ENCODE measurements at places on chromosomes 5 and 9.

DNA sequence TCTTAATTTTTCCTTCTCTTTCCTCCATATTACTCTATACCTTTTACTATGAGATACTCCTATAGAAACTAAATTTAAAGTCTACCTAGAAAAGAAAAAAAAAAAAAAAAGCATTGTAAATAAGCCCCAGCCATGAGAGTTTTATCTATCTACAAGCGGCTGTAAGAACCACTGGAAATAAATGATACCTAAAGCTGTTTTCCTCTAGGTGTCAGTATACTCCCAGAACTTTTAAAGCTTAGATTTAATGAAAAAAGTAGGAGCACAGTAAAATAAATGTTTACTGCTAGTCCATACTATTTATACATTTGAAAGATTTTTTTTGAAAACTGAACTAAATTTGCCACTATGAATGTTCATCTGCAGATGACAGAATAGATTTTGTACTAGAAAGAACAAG is 26.2 kb downstream of the TYRP1 start:
- peak; percentile 32 for DNase-seq

- no peak for DNase-seq
Observed at GRCh38 chr9:126421567-126422428, 95.2 kb downstream of the MVB12B start.

GRCh38 chr9:70811638-70812037 is 309.8 kb downstream of the TRPM3 start:
- no peak for DNase-seq

GRCh38 chr5:3199962-3200755 is 395.5 kb upstream of the IRX1 start:
- DNase-seq: peak; percentile 12

- no peak for DNase-seq
Observed at GRCh38 chr5:142491270-142491669, 166.4 kb upstream of the SPRY4 start.

DNA sequence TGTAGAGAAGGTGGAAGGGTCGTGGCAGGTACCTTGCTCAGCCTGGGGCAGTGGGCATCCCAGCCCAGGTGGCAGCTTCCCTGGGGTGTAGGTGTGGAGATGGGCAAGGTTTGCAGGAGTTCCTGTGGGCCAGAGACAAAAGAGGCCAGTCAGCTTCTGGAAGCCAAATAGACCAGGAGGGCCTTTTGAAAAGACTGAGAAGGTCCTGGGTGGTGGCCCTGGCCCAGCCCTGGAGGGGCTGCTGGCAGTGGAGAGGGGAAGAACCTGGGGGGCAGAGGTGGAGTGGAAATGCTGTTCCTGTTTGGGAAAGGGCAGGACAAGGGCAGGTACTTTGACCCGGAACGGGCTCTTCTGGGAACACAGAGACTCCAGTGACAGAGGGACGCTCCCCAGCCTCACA is 7.0 kb upstream of the IL3 start:
- no peak for DNase-seq

DNA sequence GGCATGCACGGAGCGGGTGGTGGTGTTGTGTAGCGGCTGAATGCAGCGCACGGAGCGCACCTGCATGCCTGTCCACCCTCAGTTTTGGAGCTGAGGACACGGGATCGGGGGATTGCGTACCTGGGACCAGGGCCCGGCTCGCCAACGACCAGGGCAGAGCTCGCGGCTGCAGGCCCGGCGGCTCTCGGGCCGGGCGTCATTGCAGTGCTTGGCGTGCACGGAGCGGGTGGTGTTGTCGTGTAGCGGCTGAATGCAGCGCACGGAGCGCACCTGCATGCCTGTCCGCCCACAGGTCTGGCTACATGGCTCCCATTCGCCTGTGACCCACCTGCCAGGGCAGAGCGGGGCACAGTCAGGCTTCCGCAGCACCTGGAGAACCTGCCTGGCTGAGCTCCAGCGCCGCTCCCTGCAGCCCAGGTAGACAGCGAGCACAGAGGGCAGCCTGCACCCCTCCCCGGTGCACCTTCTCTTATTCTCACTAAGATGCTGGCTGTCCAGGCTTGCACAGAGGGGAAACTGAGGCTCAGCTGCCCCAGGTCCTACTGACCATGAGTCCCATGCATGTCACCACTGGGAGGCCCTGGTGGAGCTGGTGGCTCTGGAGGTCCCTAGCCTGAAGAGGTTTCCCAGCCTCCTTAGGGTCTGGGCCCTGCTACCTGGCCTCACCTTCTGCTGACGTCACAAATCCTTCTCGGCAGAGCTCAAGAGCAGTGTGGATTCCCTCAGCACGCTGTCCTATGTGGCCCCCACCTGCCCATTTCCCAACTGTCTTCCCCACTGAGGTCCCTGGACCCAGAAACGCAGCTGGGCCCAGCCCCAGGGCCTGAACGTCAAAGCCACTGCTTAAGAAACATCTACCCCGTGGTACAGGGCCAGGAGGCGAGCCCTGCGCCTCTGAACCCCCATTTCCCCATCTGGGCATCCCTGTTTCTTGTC is 64.9 kb downstream of the ZNF354C start:
- no peak for DNase-seq

DNA sequence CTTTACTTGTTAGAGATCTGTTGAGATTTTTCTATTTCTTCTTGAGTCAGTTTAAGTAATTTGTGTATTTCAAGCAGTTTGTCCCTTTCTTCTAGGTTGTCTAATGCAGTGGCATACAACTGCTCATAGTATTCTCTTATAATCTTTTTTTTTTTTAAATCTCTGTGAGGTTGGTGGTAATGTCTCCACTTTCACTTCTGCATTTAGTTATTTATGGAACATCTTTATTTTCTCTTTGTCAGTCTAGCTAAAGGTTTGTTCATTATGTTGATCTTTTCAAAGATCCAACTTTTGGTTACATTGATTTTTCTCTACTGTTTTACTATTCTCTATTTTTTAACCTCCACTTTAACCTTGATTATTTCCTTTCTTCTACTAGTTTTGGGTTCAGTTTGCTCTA is 13.8 kb downstream of the FOXE1 start:
- DNase-seq: no peak

- DNase-seq: no peak
Observed at GRCh38 chr9:8802242-8802641, 1002.7 kb upstream of the DMAC1 start.

DNA sequence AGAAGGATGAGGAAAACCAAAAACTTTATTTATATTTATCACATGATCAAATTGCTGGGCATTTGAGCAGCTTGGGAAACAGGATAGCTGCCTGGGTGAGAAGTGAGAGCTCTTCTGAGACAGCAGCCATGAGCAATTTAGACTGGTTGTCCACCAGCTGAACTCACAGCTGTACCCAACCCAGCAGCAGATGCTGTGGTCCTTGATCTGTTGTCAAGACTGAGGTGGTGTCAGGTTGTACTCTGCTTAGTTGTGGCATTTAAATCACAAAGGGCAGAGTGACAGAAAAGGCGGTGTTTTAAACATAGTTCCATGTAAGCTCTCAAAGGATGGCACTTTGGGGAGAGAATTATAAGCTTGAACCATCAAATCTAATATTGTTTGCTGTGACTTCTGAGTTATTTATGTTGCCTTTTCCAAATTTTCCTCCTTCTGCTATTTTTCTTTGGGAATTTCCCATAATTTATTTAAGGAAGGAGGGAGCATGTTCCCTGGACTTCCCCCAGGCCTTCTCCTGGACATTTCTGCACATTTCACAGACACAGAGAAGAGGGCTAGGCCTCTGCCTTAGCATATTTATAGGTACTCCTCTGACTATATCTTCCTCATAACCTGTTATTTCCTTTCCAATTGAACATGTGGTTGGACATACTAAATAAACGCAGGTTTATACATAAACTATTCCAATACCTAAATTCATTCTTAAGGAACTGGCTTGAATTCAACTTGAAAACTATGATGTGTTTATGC is 117.7 kb upstream of the FER start:
- DNase-seq: no peak

DNA sequence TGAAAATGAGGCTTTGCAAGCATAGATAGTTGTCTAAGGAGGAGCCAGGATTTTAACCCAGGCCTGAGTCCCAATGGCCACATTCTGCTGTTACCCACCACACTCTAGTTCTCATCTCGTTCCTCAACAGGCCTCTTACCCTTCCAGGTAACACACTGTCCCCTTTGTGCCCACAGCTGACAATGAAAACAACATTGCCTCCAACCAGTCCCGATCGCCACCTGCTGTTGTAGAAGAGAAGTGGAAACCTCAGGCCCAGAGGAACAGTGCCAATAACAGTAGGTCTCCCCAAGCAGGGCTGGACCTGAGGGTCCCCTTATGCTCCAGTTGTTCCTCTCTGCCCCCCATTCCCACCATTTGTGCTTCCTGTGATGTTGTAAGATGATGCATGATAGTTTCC is 30.4 kb downstream of the AMBP start:
- DNase-seq: no peak

DNA sequence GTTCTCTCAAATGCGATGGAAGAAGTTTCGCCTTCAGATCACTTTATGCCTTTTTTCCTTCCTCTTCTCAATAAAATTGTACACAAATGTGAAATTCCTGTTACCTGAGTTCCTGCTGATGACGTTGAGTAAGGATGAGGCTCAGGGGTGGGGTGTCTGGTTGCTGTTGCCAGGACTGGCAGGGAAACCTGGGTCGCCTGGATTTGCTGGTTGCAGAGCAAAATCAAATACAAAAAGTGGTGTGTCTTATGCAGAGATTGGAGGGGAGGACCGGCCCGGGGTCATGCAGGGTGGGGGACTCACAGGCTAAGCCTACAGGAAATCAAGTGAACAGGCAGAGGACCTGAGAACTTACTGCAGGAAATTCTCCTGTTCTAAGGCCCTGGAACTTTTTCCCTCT is 39.2 kb downstream of the ANXA2R start:
- no peak for DNase-seq

DNA sequence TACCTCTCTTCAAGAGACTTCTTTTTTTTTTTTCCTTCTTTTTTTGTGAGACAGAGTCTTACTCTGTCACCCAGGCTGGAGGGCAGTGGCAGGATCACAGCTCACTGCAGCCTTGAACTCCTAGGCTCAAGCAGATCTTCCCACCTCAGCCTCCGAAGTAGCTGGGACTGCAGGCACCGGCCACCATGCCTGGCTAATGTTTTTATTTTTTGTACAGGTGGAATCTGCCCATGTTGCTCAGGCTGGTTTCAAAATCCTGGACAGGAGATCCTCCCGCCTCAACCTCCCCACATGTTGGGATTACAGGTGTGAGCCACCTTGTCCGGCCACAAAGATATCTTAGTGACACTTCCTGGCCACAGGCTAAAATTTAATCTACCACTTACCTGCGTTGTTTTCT is 42.9 kb upstream of the F2RL1 start:
- DNase-seq: no peak

GRCh38 chr5:96940586-96940985 is 4.7 kb downstream of the LNPEP start:
- no peak for DNase-seq

DNA sequence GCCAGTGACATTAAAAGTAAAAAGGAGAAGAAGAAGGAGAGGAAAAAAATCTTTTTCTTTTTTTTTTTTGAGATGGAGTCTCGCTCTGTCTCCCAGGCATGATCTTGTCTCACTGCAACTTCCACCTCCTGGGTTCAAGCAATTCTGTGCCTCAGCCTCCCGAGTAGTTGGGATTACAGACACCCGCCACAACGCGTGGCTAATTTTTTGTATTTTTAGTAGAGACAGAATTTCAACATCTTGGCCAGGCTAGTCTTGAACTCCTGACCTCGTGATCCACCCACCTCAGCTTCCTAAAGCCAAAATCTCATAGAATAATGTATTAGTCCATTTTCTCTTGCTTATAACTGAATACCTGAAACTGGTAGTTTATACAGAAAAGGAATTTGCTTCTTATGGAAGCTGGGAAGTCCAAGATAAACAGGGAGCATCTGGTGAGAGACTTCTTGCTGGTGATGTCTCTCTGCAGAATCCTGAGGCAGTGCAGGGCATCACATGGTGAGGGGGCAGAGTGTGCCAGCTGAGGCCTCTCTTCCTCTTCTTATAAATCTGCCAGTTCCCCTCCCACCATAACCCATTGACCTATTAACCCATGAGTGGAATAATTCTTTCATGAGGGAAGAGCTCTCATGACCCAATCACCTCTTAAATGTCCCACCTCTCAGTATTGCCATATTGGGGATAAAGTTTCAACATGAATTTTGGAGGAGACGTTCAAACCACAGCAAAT is 466.3 kb downstream of the GADD45G start:
- no peak for DNase-seq

DNA sequence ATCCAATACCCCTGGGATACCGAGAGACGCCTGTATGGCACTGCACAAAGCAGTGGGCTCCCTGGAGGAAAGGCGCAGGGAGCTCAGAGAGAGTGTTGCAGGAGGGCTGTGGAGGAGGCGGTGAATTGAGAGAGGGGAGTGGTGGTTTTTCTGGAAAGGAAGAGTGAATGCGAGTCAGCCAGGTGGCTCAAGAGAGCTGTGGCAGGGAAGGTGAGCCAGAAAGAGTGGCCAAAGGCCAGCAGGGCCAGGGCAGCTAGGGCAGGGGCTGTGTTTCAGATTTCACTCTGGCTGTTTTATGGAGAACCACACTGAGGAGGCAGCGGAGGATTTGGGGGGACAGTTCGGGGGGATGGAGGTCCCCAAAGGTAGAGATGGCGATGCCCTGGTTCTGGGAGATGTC is 13.0 kb upstream of the DAB2IP start:
- no peak for DNase-seq

- DNase-seq: no peak
Observed at GRCh38 chr5:181204826-181205760, at the start of gene TRIM7. Gene TRIM7, minus strand, starts transcription at chr5:181205196. Its CDS starts 86 bp downstream, at chr5:181205110.

DNA sequence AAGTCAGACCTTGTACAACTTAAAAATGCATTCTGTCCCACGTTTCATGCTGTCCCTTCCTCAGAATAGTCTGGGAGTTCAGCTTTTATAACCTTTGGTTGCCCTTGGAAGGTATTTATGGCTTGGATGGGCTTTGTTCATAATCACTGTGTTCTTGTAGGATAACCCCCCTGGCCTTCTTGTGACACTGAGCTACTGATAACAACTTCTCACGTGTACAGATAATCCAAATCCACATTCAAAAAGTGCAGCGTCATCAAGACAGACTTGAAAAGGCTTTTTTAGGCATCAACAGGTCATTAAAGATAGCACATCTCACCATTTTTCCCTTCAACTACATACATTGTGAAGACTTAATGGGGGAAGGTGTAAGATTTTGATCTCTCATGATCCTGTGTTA is 42.0 kb downstream of the SLC1A3 start:
- DNase-seq: no peak

DNA sequence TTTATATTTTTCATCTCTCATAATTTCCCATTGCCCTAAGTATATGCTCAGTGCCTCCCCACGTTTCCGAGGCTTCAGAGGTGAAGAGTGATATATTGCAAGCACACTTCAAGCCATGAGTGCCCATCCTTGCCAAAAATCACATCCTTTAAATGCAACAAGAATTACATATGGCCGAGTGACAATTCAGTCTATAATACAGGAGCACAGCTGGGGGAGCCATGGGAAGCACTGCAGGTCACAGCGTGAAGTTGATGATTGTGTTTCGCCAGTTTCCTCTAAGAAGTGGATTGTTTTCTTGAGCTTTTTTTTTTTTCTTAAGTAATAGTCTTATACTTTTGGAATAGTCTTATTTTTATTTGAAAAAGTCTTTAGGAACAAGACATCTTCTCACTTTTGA is 61.1 kb downstream of the MTRR start:
- DNase-seq: no peak
